A673 (cell line): ENCODE measurements at places on chromosomes 12 and 14.

GRCh38 chr12:46841891-46842290 lies 16.1 kb upstream of the SLC38A4 start:
- DNase-seq: no peak

- DNase-seq: no peak
These were observed 108.1 kb upstream of the HIF1A start for GRCh38 chr14:61587081-61587713.

- peak; percentile 7 for DNase-seq
These were observed at the start of gene RPL10L for GRCh38 chr14:46651526-46652144. RPL10L (minus strand) TSS chr14:46651781; CDS start chr14:46651736, 45 bp downstream.

- DNase-seq: no peak
These were observed 31.9 kb upstream of the COCH start for GRCh38 chr14:30842431-30842830.

- peak; percentile 77 for DNase-seq
These were observed 13.7 kb upstream of the TCTN1 start for GRCh38 chr12:110600254-110600653.

- DNase-seq: no peak
These were observed 128.9 kb downstream of the SNAPC1 start for GRCh38 chr14:61891170-61891569.

GRCh38 chr14:81331229-81332021 lies 68.7 kb downstream of the STON2 start:
- DNase-seq: no peak

GRCh38 chr14:52575858-52576257 lies 23.2 kb downstream of the GPR137C start:
- DNase-seq: no peak

DNA sequence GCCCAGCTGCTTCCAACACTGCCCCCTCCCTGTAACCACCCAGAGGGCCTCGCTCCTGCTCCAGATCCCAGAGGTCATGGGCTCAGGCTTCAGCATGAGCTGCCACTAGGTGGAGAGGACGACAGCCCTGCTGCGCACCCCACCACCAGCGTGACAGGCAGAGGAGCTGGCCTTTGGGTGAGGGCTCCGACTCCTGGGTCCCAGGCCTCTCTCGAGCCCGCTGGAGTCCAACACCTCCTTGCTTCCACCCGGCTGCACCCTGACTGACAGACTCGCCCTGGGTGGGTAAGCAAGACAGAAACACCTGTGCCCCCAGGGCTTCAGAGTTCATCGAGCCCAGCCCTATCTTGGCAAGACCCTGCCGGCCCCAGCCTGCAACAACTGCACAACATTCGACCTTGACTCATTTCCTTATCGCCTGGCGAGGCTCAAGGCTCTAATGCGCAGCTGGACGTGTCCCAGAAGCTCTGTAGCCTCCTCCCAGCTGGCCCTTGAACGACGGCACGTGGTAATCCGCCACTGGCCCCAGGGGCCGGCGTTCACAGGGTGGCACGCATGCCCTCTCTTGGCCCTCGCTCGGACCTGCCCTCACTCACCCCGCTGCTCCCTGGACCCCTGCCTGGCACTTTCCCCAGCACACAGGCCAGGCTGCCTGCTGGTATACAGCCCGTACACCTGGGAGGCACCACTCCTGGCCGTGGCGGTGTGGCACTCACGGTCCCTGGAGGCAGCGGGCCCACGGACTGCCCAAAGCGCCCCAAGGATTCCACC lies 28.0 kb downstream of the VPS37B start:
- no peak for DNase-seq

GRCh38 chr12:82019533-82019932 lies 260.4 kb upstream of the PPFIA2 start:
- DNase-seq: peak; percentile 9

GRCh38 chr14:33899723-33900341 lies 51.0 kb downstream of the EGLN3 start:
- no peak for DNase-seq

- no peak for DNase-seq
These were observed 78.5 kb downstream of the PTPN21 start for GRCh38 chr14:88476214-88476774.

DNA sequence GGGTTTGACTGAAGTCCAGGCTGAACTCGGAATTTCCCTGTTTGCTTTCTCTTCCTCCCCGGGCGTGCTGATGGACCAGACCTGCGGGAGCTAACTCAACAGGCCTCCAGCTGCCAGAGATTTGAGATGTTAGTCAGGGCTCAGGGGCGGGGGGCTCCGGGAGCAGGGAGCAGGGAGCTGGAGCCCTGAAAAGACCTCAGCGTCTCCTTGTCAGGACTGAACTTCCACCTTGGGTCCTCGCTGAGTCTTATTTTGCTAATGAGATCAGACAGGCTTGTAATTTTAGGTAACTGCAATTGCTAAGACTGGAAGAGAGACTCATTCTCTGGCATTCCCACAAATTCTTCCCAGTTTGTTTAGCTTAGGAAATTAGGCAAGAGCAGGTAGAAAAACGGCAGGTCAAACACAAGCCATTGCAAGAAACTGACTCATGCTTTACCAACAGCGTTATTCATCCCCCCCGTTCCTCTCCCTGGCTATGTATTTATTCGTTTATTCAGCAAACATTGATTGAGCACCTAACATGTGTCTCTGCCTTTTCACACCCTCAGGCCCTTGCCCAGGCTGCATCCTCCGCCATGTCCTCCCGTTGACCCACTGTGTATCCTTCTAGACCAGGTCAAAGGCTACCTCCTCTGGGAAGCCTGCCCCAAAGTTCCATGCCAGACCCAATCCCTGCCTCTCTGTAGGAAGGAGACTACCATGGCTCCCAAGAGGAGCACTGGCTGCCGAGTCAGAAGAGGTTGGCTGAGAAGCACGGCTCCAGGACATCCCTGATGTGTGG lies 80.4 kb upstream of the DIO3 start:
- no peak for DNase-seq

- no peak for DNase-seq
These were observed 448.2 kb downstream of the RGS6 start for GRCh38 chr14:72380456-72380855.

GRCh38 chr12:118065380-118065779 lies 4.4 kb upstream of the WSB2 start:
- no peak for DNase-seq

DNA sequence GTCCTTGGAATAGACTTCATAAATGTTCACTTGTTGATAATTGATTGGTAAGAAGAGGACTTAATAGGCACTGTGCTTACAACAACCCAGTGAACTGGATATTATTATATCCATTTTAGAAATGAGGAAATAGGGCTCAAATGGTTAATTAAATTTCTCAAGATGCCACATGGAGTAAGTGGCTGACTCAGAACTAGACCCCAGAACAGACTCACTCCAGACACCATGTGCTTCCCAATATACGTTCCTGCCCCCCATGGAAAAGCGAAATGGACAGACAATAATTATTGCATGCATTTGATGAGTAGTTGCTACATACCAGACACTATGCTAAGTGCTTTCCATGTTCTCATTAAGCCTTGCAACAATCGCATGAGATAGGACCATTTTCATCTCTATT lies 895 bp upstream of the ANKS1B start:
- no peak for DNase-seq

DNA sequence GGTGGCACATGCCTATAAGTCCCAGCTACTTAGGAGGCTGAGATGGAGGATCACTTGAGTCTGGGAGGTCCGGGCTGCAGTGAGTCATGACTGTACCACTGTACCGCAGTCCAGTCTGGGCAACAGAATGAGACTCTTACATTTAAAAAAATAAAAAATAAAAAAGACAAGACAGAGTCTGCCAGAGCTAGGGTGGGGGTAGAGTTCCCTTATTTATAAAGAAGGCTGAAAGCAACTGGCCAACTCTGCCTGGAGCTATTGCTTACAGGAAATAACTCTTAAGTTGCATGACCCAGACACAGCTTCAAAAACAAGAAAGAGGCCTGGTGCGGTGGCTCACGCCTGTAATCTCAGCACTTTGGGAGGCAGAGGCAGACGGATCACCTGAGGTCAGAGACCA lies 31.5 kb downstream of the NUMB start:
- DNase-seq: no peak

- no peak for DNase-seq
These were observed 22.7 kb upstream of the TRIM9 start for GRCh38 chr14:51117593-51117992.

GRCh38 chr12:7061138-7061537 lies 620 bp downstream of the C1S start:
- no peak for DNase-seq

DNA sequence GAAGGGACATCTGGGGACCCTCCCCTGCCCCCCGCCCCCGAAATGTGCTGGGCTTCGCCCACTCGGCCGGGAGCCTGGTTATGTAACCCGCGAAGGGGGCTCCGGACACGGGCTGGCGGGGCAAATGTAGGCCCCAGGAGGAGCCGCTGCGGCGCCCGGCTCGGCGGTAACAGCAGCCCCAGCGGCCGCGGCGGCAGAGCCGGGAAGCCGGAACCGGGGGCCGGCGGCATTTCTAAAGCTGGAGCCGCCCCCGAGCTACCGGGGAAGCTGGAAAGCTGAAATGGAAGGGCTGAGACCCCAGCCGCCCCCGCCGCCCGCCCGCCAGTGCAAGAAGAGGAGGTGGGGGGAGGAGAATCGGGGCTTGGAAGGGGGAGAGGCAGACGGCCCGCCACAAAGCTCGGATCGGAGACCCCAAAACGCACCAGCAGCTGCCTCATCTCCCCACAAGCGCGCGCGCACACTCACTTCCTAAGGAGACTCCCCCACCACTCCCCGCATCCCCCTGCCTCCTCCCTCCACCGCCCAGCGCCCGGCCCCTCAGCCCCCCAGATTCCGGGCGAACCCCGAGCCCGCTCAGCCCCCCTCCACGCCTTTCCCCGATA lies 1.5 kb downstream of the KDM2B start:
- DNase-seq: peak; percentile 55

DNA sequence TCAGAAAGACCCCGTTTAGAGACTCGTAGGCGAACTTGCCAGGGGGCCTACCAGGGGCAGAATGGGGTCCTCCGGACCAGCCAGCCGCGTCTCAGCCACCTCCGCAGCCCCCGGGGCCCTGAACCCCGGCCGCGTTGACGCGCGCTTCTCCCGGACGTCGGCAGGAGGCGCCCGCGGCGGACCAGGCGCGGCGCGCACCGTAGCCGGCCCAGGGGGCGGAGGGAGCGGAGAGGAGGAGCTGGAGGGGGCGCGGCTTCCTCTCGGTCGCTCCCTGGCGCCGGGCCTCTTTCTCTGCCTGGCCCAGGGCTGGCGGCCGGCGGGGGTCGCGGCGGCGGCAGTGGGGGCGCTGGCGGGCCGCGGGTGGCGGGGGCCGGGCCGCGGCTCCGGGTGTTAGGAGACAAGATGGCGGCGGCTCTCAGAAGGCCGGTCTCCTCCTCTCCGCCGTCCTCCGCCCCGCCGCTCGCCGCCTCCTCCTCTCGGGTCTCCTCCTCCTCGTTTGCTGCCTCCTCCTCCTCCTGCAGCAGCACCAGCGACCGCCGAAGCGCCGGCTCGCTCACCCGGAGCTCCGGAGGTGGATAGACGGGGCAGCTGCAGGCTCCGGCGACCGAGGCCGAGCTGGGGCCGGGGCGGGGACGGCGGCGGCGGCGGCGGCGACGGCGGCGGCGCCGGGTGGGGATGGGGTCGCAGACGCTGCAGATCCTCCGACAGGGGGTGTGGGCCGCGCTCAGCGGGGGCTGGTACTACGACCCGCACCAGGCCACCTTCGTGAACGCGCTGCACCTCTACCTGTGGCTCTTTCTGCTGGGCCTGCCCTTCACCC lies at the start of gene PCNX1:
TSS of gene PCNX1 (plus strand) at position 284 of the 820 bp plus-strand sequence. CDS start at position 676, 392 bp downstream.
- DNase-seq: peak; percentile 92

DNA sequence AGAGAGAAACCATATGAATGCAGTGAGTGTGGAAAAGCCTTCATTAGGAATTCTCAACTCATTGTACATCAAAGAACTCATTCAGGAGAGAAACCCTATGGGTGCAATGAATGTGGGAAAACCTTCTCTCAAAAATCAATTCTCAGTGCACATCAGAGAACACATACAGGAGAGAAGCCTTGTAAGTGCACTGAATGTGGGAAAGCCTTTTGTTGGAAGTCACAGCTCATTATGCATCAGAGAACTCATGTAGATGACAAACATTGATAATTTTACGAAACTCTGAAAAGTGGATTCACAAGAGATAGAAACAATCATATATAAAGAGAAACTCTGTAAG lies 22.9 kb downstream of the ZNF268 start:
- DNase-seq: no peak

GRCh38 chr14:102279688-102280348 lies 25.1 kb downstream of the MOK start:
- DNase-seq: no peak

- DNase-seq: no peak
These were observed 7.5 kb upstream of the MSI1 start for GRCh38 chr12:120376416-120376815.

DNA sequence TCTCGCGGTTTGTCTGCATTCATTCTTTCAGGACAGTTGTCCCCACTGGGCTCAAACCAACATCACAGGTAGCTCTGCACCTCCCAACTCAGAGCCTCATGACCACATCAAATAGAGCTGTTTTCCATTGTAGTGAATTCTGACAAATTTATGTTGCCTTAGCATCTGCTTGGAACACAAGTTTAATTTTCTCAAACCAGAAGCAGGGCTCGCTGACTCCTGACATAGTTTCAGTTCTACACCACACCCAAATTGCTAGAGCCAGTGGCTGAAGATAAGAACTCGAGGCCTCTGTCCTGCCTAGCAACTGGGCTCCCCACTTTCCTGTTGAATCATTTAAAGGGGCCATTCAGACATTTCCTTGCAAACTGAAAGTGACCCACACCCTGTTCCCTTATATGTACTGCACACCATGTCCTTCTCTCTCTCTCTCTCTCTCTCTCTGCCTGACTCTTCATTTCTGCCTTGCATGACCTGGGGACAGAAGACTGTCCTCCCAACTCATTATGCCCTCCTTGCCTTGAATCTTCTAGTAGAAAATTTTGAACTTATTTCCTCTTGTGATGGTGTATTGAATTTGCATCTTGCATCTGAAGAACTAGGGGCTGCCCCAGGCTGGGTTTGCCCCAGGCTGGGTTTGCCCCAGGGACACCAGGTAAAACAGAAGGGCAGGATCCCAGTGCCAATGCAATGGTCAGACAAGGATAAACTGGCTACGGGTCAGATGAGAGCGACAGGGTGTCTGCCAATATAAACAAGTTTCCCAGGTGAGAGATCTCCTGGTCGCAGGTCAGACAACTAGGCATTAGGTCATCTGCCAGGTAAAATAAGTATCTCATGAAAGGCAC lies 9.7 kb upstream of the WSCD2 start:
- no peak for DNase-seq

DNA sequence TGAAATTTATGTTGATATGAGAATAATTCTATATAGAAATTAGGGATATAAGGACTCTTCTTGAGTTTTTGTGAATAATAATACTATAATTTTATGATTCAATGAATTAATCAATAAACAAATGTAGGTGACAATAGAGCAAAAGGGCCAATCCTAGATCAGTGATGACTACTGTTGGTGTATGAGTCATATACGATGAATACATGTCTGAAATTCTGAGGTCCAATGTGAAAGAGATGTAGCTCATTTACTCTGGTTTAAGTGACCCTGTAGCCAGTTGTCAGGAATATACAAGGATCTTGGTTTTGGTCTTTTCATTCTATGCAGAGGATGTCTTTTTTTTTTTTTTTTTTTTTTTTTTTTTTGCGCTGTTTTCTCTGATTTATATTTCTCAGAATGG lies 72.1 kb upstream of the RTL1 start:
- no peak for DNase-seq
